ENCODE measurements at places on chromosomes 11 and 22.

DNA sequence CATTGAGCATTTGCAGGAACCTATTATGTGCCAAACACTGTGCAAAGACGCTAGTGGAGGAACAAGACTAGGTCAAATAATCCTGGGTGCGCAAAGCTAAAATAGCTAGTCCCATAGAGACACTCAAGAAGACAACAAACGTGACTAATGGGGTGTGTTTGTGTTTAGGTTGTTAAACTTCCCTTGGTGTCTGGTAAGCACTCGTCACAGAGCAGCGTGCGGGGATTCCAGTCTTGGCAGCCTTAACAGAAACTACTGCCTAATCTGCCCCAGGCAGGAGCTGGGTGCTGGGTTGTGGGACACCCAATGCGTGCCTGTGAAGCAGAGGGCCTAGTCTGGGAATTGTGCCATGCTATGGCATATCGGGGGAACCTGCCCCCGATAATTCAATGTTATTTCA lies 10.8 kb upstream of the CALCB start:
- no peak for DNase-seq

GRCh38 chr11:64334764-64335735 lies 5.0 kb upstream of the CCDC88B start:
- no peak for DNase-seq

DNA sequence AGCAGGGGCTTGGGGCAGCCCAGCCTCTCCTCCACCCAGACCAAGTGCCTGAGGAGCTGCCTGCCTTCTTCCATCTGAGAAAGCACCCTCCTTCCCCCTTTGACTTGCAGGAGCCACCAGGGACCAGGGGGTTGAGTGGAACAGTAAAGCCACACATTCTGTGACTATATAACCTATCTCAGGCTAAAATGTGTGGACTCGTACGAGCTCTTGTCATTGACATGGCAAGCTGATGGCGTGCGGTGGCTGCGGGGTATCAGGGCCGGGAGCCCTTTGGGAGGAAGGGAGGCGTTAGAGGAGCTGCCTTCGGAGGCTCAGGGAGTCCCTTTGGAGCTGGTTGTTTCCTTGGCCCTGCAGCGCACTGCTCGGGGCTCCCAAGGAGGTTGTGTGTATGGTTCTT lies 84.5 kb downstream of the CEP164 start:
- DNase-seq = no peak

- peak; percentile 30 for DNase-seq
These were observed 697 bp downstream of the LGALS1 start for GRCh38 chr22:37675930-37676735.

- no peak for DNase-seq
These were observed 157.0 kb downstream of the BRD1 start for GRCh38 chr22:49670456-49671330.

- no peak for DNase-seq
These were observed 38.0 kb upstream of the PDE2A start for GRCh38 chr11:72712168-72712751.

GRCh38 chr11:128488471-128488870 lies 98.9 kb downstream of the ETS1 start:
- no peak for DNase-seq

- no peak for DNase-seq
These were observed 92.3 kb downstream of the BLID start for GRCh38 chr11:122023614-122024250.

- DNase-seq = peak; percentile 32
These were observed 28.9 kb downstream of the CLMP start for GRCh38 chr11:123166071-123166559.

DNA sequence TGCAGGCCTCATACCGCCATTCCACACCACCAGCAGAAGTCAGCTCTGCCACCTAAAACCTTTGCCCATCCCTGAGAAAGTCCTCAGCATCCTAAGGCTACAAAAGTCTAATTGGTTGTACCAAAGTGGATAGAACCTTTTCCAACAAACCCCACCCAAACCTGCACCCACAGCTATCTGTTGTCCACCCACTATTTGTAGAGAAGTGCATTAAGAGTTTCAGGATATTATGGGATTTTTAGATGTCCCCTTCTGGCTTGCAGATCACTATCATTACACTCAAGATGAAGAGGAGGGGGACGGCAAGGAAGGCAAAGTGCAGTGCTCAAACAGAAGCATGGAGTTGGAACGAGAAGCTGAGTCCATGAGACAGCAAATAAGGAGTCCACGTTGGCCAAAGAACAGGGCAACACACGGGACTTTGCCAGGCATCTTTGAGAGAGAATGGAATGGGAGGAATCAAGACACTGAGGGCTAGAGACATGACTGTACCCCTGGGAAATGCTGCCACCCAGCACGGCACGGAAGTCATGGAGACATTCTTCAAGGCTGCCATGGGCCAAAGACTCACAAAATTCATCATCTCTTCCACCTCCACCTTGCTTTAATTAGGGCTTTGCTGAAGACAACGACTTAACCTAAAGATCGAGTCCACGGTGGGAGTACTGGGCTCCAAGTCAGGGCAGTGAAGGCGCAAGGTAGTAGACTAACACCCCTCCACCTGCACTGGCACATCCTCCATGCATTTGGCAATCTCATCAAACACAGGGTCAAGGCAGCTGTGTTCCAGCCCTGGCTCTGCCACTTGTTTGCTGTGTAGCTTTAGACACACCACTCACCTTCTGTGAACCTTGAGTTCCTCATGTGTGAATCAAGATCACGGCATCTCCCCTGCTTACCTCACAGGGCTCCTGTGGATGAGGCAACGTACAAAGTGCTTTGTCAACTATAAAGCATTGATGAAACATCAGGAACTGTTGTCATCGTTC lies 112.9 kb upstream of the TMEM45B start:
- DNase-seq = no peak

DNA sequence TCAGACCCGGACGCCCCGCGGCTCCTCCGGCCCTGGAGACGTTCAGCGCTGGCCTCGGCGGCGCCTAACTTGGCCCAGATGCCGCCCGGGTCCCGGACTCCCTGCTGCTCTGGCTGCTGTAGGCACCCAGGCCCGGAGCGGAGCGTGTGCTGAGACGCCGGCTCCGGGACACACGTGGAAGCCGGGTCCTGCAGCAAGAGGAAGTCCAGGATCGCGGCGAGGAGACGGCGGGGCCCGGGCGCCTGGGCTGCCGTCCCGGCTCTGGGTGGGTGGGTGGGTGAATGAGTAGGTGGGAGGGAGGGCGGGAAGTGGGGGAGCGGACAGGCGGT lies 223 bp downstream of the WT1 start:
- DNase-seq = no peak

DNA sequence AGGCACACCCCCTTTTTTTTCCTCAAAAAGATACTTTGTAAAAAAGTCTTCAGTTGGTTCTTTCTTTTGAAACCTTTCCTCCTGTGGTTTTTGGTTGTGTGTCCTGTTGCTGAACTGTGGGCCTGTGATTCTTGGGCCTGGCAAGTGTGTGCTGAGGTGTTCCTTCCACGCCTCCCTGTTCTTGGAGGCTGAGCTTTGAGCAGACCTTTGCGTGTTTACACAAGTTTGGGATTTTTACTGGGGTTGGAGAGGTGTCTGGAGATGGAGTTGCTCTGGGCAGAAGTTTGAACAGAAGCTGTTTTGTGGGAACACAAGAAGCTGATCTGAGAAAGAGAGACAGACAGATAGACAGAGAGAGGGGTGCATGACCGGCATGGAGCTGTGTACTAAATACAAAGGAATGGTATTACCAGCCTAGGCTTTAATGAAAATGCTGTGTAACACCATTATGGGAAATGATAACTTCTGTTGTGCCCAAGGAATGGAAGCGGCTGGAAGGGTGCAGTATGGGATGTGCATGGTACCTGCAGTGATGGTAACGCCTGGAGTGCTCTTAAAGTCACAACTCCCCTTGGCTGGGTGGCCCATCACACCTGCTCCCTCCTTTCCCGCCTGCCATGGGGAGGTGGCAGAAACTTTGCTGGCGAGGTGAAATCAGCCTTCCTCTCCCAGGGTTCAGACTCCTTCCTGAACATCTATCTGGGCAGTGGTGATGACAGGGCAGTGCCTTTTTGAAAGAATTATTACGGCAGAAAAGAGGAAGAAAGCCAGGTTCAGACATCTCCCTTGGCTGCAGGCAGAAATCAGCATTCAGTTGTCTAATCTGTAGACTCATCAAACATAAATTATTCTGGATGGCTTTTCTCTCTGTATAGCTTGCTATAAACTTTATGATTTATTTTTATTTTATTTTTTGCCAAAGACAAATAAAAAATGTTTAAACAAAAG lies 70.4 kb downstream of the LDLRAD3 start:
- DNase-seq = no peak

GRCh38 chr11:17653611-17654010 lies 65.8 kb upstream of the MYOD1 start:
- DNase-seq = no peak

DNA sequence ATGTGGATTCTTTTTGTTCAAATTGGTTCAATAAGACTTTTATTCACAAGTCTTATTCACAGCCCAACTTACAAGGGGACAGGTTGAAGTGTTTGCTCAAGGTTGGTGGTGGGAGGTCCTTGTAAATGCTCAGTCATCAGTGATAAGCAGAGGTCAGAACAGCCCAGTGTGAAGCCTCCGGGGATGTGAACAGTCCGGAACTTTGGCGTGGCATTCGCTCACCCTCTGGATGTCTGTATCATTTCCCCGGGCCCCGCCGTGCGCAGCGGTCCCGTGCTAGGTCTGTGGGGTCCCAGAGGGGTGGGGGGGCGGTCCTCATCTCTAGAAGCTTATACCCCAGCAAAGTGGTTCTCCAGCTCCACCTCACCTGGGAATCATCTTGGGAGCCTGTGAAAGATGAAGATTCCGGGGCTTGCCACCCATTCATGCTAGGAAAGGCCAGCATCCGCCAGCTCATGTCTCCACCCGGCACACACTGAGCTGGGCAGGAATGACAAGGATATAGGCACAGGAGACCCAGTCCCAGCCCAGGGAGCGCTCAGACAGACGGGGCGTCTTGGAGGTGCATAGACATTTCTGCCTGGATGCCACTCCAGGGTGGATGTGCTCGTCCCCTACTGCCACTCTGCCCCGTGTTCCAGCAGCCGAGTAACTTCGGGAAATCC lies 327.5 kb downstream of the TBC1D22A start:
- no peak for DNase-seq

DNA sequence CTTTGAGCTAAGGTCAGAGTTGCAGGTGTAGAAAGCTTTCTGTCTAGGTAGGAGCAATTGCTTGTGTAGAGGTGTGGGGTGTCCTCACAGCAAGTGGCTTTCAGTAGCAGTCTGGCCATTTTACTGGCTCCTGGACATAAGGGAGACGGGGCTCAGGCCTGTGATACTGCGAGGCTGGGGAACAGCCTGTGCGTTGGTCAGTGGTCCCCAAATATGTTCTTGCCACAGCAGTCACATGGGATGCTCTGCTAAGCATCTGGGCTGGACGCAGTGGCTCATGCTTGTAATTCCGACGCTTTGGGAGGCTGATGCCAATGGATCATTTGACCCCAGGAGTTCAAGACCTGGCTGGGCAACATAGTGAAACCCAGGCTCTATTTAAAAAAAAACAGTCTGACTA lies 1.9 kb downstream of the MCM5 start:
- DNase-seq = no peak

DNA sequence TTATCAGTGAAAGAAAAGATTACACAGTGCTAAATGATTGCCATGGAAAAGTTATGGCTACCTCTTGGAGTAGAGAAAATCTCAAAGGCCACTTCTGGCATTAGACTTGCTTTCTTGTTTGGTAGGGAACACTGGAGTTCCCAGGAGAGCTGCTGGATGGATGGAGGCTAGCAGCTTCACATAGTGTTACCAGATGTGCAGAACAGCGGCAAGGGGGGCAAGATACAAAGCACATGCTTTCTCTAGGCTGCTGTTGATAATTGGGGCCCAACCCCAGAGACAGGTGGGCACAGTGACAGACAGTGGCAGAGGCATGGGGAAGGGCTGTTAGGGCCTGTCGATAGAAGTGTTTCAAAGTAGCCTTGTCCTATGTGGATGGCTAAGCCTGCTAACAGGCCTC lies 94.9 kb downstream of the DBX1 start:
- no peak for DNase-seq

GRCh38 chr22:36463783-36464184 lies 17.7 kb downstream of the TXN2 start:
- DNase-seq = no peak

- DNase-seq = no peak
These were observed 10.8 kb downstream of the FAM227A start for GRCh38 chr22:38645430-38645829.

GRCh38 chr11:122661182-122661945 lies 5.8 kb downstream of the UBASH3B start:
- DNase-seq = peak; percentile 94

DNA sequence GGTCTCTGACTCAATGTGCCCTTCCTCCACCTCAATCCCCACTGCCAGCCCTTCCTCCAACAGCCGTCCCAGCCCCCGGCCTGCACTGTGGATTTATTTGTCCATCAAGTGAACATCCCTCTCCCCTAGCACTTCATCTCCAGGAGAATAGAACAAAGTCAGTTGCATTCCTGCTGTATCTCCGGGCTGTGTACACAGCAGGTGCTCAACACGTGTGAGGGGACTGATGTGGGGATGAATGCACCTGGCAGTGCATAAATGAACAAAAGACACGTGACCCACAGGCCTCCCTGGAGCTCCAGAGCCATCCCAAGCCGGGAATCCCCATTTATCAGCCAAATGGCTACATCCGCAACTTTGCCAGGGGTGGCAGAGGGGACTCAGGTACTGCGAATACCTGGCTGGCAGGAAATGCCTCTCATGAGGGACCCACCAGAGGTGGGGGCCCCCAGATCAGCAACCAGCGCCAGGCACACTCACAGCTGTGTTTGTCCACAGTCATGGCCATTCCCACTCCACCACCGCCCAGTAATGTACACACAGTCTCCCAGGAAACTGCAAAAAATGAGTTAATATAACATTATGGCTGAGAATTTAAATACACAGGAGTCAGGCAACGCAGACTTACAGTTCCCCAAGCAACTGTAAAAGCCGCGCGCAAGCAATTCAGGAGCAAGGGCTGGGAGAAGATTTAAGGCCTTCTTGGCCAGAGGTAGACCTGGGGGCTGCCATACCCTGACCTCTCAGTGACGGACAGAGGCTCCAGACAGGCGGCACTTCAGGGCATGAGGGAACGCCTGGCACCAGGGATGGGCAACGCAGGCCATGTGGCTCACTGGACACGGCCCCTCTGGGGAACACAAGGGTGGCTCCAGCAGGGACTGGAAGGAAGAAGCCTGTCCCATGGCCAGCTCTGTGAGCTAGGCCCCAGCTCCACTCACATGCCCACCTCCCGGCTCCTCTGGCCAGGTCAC lies 50.3 kb upstream of the TCF20 start:
- no peak for DNase-seq

- DNase-seq = no peak
These were observed 34.9 kb upstream of the CD82 start for GRCh38 chr11:44530413-44531115.

DNA sequence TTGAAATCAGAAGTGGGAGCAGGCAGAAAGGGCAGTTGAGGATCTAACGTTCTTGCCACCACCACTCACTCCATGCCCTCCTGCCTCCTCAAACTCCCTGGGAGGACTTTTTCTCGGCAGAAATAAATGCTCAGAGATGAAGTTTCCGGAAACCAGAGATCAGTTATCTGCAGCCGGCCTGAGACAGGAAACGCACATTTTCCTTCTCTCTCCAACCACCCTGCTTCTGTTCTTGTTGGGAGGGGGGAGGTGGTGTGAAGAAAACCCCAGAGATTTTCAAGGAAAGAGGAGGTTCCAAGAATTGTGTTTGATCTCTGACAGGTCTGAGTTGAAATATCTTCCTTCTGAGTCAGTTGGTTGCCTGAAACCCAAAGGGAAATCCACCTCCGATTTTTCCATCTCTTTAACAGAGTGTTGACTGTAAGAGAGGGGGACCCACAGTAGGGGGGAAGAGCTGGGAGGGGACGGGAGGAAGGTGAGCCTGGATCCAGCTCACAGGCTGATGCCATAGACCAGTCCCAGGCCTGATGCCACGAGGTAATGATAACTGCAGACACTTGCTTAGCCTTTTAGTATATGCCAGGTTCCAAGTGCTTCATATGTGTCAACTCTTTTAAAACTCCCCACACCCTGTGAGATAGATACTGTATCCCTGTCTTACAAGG lies 100.8 kb downstream of the TRAF6 start:
- no peak for DNase-seq

Measured in cerebellar cortex (tissue), 1 donor.